ENCODE measurements at places on chromosomes 4 and X.

DNA sequence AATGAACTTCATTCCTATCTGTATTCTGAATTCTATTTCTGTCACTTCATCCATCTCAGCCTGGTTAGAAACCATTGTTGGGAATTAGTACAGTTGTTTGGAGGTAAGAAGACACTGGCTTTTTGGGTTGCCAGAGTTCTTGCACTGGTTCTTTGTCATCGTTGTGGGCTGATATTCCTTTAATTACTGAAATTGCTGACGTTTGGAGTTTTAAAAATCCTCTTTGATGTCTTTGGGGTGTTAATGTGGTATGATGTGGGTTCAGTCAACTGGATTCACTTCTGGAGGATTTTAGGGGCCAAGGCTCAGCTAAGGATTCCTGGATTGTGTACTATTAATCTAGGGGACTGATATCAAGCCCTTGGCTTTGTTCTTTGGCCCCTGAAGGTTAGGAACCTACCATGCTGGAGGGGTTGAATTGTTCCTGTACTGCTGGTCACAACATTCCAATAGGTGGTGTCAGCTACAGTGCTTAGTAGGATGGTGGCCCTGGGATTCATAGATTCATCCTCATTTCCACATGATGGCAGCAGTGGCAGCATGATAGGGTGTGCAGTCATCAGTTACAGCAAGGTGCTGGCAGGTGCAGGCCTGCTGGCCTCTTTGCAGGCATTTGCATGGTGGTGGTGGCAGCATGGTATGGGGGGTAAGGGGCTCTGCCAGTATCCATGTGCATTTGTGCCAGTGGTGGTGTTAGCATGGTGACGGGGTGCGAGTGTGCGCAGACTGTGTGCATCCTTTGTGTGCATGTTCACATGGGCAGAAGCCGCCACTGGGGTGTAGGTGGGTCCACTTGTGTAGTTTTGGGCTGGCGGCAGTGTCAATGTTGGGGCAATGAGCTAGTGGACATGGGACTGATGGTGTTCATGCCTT is 301.3 kb downstream of the TEX13C start:
- no peak for DNase-seq

- DNase-seq: no peak
These were observed 263.8 kb upstream of the PABPC4L start for GRCh38 chr4:134465417-134465816.

DNA sequence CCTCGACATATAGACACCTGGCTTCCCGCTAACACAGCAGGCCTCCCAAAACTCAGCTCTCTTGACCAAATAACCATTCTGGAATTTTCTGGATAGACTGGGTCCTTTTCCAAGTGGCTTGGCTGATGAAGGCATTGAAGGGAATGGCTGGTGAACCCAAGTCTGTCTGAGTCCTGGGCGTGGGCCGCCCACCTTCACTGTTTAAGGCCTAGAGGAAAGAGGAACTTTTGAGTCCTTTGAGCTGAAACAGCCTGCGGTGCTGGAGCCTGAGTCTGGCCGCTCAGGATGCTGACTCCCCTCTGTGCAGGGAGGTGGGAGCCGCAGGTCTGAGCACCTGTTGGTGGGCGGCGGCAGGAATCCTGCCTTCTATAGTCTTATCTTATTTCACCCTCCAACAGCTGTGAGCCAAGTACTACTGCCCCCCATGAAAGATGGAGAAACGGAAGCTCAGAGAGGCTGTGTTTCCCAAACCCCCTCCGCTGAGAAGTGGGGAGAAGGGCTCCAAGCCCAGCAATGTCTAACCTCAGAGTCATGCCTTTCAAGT is 23.4 kb downstream of the ACOX3 start:
- no peak for DNase-seq

- DNase-seq: no peak
These were observed 863.8 kb upstream of the PABPC4L start for GRCh38 chr4:135065366-135065765.

- no peak for DNase-seq
These were observed 105.9 kb downstream of the THOC2 start for GRCh38 chrX:123626962-123627361.

- no peak for DNase-seq
These were observed 8.4 kb upstream of the TBL1X start for GRCh38 chrX:9456250-9457074.

GRCh38 chrX:42398967-42399631 is 378.9 kb downstream of the PPP1R2C start:
- DNase-seq: no peak

GRCh38 chr4:102447413-102447812 is 53.7 kb upstream of the NFKB1 start:
- DNase-seq: no peak

GRCh38 chr4:99612704-99613103 is 38.1 kb downstream of the MTTP start:
- no peak for DNase-seq

- DNase-seq: no peak
These were observed 20.1 kb downstream of the LYAR start for GRCh38 chr4:4269856-4270255.
